ENCODE measurements at places on chromosomes 6 and 20.

GRCh38 chr20:60210779-60211617 is 252.8 kb downstream of the CDH26 start:
- peak; percentile 33 for DNase-seq

DNA sequence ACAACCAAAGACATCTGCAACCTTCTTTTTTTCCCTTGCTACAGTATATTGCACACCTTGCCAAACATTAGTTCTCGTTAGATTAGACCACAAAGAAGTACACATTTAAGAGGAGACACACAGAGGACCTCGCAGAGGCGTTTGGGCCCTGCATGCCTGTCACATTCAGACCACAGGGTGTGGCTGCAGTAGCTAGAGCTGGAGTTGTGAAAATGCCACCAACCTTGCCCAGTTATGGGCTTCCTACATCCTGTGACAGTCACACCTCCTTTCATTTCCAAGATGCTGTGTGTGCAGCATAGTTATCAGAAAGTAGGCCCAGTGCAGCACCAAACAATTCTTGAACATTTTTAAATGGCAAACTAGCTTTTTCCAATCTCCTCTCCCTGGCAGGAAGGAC is 2.4 kb downstream of the SYNE1 start:
- DNase-seq = no peak

DNA sequence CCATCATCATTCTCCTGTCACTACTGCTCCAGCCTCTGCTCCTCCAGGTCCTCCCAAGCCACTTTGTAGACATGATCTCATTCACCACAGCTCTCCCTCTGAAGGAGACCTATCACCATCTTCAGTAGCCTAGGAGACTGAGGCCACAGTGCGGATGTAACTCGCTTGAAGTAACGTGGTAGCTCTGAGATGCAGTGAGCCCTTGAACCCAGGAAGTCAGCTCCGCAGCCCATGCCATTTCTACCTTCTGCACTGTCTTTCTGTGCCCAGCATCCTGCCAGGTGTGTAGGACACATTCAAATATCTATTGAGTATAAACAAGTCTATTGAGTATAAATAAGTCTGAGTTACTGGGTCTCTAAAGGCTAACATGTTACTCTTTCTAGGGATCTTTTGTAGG is 164.4 kb downstream of the CDH26 start:
- DNase-seq = no peak

DNA sequence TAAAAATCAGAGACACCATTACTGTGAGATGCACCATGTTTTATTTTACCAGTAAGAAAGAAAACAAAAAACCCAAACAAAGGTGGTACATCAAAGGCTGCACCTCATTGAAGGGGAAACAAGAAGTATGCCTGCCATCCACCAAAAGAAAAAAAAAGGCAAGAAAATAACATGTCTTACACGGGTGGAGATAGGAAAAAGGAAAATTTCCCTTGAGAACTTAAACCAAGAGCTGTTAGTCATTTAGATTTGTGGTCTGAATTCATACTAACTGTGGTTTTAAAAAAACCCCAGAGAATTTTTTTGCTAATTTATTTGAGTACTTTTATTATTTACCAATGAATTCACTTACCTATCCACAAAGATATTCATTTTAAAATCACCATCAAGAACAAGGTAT is 144.0 kb downstream of the LRRC1 start:
- DNase-seq = no peak

- DNase-seq = peak; percentile 82
These were observed 211.6 kb upstream of the ZNF184 start for GRCh38 chr6:27684264-27685211.

DNA sequence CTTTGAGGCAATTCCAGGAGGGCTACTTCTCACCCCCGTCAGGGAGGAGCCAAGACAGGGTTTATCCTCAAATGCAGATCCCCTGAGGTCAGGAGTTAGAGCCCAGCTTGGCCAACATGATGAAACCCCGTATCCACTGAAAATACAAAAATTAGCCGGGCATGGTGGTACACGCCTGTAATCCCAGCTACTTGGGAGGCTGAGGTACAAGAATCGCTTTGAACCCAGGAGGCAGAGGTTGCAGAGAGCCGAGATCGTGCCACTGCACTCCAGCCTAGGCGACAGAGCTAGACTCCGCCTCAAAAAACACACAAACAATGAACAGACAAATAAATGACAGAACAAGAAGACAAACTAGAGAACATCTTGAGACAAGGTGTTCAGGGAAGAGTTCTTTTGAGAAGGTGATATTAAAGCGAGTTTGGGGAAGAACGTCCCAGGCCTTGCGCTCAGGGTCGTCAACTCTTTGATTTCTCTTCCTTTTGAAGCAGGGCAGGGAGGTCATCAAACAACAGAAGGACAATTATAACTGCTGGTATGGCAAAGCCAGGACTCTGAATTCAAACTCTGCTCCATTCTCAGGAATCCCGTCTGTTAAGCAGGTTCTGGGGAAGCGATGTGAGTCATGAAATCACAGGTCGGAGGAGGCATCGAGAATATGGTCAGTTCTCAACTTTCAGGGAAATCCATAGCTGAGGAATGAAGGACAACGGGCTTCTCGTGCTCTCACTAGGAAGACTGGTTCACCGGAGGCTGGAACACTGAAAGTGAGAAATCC is 1.4 kb upstream of the RALY start:
- peak; percentile 26 for DNase-seq

- no peak for DNase-seq
These were observed 643.7 kb downstream of the UTRN start for GRCh38 chr6:144928847-144929246.

- no peak for DNase-seq
These were observed 199.2 kb upstream of the JAG1 start for GRCh38 chr20:10873026-10873425.

- no peak for DNase-seq
These were observed 282.1 kb upstream of the PRDM1 start for GRCh38 chr6:105804000-105804399.

DNA sequence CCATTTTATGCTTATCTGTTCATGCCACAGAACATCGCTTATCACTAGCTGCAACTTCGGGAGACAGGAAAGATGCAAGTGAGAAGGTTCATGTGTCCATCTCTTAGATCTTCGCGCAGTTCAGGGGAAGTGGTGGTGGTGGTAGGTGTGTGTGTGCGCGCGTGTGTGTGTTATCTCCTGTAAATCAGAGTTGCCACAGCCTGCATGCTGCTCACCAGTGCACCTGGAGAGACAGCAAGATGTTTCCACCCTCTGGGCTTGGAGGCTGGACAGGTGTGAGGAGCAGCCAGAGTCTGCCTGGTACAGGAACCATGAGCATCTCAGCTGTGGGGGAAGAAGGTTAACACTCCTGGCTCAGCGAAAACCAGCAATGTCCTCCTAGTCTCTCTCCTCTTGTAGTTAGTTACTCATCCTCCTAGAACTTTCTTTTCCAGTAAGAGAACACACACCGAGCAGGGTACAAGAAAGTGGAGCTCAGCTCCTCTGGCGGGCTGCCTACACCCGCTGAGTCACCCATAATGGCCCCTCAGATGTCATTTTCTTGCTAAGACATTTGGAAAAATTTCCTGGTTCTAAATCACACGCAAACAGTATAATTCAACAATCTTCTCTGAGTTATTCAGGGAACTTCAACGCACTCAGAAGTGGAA is 5.1 kb upstream of the TUBB1 start:
- no peak for DNase-seq

- no peak for DNase-seq
These were observed 150.3 kb downstream of the CDK19 start for GRCh38 chr6:110664933-110665332.

DNA sequence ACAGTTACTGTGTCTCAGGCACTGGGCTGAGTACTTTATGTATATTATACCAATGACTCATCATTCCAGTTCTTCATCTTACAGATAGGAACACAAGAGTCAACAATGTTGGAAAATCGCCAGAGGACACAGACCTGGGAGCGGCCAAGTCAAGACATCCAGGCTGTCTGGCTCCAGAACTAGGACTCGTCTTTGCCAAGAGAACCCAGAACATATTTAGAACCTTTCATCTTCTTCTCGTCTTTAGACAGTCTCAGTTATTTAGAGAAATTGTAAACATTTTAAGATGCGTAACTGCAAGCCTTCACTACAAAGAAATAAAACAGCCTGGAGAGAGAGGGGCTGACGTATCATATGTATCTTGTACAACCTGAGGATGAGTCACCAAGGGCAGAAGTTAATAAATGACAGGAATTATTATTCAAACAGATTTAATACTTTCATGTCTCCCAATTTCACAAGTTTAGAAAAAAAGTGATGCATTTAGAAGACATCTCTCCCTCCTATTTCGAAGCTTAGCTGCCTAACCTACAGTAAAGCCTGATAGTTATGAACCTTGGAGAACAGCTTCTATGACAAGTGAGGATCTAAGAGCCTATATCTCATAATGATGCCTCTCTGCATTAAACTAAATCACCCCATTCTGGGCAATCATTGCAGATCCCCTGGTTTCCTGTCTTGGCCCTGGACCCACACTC is 43.4 kb downstream of the SLC22A3 start:
- peak; percentile 18 for DNase-seq

- DNase-seq = peak; percentile 13
These were observed 8.3 kb downstream of the SEMG2 start for GRCh38 chr20:45229264-45230056.

- DNase-seq = no peak
These were observed 74.0 kb downstream of the IGF2R start for GRCh38 chr6:160042788-160043301.

DNA sequence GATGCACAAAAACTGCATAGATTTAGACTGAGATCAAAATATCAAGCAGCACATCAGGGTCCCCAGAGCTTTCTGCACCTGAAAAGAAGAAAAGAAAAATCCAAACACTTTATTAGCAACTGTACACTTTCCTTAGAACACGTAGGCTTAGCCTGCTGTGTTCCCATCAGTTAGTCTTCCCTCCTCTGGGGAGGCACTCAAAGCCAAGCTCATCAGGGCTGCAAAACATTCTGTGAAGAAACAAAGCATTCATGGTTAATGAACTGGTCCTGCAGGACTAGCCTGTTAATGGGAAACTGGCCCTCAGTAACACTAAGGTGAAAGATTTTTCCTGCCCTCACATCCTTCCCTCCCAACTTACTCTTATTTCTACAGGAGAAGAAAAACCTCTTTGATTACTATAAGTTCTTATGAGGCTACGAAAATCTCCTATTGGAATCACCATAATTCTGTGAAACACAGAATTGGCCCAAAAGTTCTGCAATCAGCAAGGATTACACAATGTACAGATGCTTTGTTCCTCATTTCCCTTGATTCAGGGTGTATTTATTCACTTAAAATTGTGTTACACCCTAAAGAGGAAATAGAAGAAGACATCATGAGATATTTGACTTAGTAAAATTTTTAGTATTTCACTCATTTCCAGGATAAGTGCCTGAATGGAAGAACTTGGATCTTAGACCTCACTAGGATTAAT is 901.0 kb upstream of the MAP3K7 start:
- no peak for DNase-seq

DNA sequence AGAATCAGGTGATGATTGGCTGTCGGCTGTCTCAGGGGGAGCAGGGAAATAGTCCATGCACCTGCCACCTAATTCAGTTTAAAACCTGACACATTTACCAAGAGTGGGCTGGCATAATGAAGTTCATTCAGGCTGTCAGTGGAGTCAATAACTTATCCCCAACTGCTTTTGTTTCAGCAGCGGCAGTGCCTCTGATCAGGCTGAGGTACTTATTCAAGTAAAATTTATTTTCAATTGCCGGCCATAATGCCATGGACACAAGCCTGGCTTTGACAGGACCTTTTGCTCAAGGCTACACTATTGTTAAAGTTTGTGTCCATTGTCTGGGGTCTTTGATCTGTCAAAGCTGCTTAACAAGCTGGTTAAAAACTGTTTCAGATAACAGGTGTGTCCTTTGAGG is 20.6 kb downstream of the OLIG3 start:
- DNase-seq = no peak

DNA sequence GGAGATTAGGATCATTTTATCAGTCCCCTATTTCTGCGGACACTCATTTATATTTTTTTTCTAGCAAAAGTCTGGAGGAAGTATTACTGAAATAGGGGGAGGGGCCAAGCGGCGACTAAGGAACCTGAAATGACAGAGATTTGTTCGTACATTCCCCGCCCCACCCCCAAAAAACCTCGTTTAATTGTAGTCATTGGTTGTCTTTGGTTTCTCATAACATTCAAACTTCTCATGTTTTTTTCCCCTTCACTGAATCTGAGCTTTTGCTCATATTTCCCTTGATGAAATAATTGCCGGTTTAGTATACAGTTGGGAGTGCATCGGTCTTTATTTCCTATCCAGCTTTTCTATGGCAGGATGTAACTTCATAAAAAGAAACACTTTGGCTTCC is 768 bp upstream of the FYN start:
- DNase-seq = no peak

- peak; percentile 58 for DNase-seq
These were observed 17.5 kb upstream of the SYNCRIP start for GRCh38 chr6:85660181-85660611.

DNA sequence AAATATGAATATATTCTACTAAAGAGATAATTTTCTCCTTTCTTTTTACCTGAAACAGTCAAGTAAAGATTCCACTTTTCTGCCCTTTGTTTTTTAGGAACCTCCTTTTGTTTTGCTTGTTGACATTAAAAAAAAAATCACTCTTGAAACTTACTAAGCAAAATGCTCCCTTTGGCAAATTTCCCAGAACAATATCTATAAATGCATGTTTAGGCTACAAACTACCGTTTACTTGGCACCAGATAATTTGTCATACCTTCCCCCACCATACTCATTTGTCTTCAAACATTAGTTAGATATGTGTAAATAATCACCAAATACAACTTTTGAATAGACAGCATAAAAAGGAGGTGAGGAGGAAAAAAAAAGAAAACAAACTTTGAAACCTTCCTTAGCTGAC is 604.7 kb downstream of the RFPL4B start:
- DNase-seq = no peak

DNA sequence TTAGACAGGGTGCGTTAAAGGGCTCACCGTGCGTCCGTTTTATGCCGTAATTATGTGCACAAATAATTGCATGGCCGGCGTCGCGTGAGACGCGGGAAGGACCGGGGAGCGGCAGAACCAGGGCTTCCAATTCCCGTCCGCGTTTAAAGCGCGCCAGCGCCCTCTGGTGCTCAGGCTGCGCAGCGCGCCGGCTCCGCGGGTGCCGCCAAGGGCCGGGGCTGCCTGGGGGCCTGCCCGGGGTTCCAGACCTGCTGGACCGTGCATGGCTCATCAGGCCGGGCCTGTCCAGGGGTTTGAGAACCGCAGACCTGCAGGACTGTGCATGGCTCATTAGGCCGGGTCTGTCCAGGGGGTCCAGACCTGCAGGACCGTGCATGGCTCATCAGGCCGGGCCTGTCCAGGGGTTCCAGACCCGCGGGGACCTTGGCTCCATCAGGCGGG is 369.0 kb downstream of the THBS2 start:
- DNase-seq = peak; percentile 20

Measured in NCI-H460 (cell line).